ENCODE measurements at places on chromosomes 1 and 21. TPM values are rescaled to one million over a fixed set of nuclear protein-coding genes. Genes with fewer than 3 reads are reported as not detected.
A peak's percentile ranks its signal among the peaks of the same experiment; 100 is the strongest.

GRCh38 chr1:36115931-36116330 is 9.1 kb downstream of the COL8A2 start:
- peaks cover 41% of the 10 kb centered on the region for H3K4me1 ChIP-seq
- H3K27ac ChIP-seq: no peak overlapping the region
- no peaks in the 10 kb centered on the region for H3K36me3 ChIP-seq
- H3K27me3 ChIP-seq: peaks cover 4% of the 10 kb centered on the region
- no peak for DNase-seq
- no peak overlapping the region for H3K4me3 ChIP-seq

DNA sequence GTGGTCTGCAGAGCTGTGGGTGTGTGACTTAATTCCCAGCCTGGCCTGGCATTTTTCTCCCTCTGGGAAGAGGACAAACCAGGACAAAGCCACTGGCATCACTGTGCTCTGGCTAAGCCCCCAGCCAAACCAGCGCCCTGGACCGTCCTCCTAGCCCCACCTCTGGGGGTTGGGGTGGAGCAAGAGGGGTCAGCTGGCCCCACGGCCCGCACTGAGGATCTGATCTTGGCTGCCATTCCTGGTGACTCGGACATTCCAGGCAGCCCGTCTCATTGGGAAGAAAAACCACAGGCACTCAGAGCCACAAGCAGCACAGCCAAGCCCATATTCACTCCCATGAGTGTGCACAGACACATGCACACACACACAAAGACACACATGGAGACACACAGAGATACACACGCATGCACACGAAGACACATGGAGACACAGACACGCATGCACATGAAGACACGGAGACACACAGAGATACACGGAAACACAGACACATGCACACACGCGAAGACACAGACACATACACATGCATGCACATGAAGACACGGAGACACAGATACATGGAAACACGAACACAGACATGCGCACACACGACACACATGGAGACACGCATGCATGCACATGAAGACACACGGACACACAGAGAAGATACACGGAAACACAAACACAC is 2.3 kb upstream of the MXRA8 start:
- peak overlapping the region; percentile 88 for H3K27ac ChIP-seq
- H3K27me3 ChIP-seq: no peaks in the 10 kb centered on the region
- DNase-seq: peak; percentile 68
- H3K36me3 ChIP-seq: no peaks in the 10 kb centered on the region
- peaks cover 57% of the 10 kb centered on the region for H3K4me1 ChIP-seq

DNA sequence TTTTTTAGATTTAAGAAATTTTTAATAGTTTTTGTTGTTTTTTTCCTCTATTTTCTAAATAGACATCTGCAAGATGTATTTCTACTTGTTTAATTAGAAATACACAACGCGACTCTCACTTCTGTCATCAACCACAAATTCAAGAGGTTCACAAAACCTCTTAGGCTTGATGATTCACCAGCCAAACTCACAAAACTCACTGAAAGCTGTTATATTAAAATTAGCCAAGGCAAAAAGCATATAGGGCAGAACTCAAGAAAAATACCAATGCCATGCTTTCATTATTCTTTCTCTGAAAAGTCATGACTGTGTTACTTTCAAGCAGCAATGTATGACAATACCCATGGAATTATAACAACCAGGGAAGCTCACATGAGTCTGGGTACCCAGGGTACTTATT is 487.0 kb upstream of the RGS18 start:
- no peak for DNase-seq
- no peak overlapping the region for H3K27ac ChIP-seq
- H3K36me3 ChIP-seq: no peaks in the 10 kb centered on the region
- no peaks in the 10 kb centered on the region for H3K27me3 ChIP-seq
- no peaks in the 10 kb centered on the region for H3K4me1 ChIP-seq

DNA sequence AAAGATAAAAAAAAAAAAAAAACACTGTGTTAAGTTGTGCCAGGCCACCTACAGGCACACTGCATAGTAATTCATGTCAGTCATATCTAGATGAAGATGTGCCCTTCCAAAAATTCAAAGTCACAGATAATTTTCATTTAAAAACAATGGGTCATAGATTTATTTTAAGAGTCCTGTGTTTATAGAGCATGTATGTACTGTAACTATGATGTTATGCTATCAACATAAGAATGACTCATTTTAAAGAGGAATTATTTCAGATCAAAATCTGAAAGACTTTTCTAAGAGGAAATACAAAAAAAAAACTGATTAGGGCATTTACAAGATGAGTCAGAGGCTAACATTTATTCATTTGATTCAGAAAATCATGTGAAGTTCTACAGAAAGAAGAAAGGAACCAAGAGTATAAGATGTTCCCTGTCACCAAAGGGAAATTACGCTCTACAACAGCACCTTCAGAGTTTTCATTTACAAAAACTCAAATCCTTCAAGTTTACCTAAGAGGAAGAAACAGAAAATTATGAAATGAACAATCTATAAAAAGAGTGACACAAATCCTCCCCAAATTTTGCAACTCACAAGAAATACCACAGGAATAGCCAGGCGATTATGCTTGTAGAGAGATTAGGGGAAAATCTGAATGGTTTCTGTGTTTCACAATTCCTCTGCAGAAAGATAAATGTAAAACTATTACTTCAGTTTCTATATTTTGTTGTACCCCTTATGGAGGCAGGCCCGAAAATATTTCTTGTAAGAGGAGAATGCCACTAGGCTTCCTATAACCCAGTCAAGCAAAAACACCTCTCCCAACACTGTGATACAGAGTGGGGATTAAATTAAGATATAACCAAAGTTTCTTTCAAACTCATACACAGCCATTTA is 13.8 kb downstream of the TP53BP2 start:
- H3K27me3 ChIP-seq: no peaks in the 10 kb centered on the region
- peaks cover 24% of the 10 kb centered on the region for H3K4me1 ChIP-seq
- H3K36me3 ChIP-seq: no peaks in the 10 kb centered on the region
- no peak for DNase-seq
- no peak overlapping the region for H3K27ac ChIP-seq

Gene TAF12
- total RNA-seq: 24.2 TPM

DNA sequence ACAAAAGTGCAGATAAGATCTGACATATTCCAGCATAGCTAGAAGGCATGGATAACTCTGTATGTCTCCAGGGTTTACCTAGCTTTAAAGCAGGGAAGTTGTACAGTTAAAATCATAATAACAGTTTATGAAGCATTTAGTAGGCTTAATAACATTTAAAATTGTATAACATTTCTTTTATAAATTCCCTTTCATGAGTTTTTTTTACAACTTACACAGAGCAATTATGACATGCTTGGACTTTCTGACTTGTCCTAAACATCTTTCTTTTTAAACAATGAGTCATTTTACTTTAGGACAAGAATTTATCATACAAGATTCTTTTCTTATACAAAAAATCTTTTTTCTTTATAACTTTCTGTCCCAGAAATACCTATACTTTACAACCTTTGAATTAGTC is 408.5 kb upstream of the NEGR1 start:
- H3K4me3 ChIP-seq: no peak overlapping the region
- no peaks in the 10 kb centered on the region for H3K4me1 ChIP-seq
- H3K36me3 ChIP-seq: no peaks in the 10 kb centered on the region
- H3K27ac ChIP-seq: no peak overlapping the region

DNA sequence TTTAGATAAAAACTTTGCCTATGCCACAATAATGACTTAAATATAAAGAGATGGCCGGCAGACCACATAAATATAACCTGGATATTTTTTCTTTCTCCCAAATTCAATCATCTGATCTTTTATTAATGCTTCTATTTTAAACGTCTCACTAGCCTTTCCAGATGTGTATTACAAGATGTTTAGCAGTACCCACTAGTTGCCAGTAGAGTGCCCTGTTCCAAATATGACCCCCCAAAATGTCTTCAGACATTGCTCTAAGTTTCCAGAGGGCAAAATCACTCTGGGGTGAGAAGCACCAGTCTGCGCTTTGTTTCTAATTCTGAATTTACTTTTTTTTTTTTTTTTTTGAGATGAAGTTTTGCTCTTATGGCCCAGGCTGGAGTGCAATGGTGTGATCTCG is 268.1 kb downstream of the GRIK1 start:
- no peaks in the 10 kb centered on the region for H3K36me3 ChIP-seq
- H3K4me1 ChIP-seq: no peaks in the 10 kb centered on the region
- H3K27me3 ChIP-seq: no peaks in the 10 kb centered on the region

Gene TDRD5
- not detected for total RNA-seq

DNA sequence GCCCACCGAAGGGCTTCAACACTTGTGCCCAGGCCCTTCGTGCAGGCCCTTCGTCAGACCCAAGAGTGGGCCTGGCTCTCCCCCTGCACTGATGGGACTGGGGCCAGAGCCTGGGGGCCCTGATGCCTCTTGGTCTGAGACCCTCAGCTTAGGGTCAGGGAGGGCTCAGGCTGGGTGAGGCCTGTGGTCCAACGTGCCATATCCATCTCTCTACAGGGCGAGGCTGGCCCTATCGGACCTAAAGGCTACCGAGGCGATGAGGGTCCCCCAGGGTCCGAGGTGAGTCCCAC is 15.6 kb downstream of the COL6A1 start:
- H3K4me1 ChIP-seq: peaks cover 17% of the 10 kb centered on the region
- no peaks in the 10 kb centered on the region for H3K36me3 ChIP-seq
- no peak for DNase-seq
- H3K27ac ChIP-seq: no peak overlapping the region
- H3K4me3 ChIP-seq: no peak overlapping the region

DNA sequence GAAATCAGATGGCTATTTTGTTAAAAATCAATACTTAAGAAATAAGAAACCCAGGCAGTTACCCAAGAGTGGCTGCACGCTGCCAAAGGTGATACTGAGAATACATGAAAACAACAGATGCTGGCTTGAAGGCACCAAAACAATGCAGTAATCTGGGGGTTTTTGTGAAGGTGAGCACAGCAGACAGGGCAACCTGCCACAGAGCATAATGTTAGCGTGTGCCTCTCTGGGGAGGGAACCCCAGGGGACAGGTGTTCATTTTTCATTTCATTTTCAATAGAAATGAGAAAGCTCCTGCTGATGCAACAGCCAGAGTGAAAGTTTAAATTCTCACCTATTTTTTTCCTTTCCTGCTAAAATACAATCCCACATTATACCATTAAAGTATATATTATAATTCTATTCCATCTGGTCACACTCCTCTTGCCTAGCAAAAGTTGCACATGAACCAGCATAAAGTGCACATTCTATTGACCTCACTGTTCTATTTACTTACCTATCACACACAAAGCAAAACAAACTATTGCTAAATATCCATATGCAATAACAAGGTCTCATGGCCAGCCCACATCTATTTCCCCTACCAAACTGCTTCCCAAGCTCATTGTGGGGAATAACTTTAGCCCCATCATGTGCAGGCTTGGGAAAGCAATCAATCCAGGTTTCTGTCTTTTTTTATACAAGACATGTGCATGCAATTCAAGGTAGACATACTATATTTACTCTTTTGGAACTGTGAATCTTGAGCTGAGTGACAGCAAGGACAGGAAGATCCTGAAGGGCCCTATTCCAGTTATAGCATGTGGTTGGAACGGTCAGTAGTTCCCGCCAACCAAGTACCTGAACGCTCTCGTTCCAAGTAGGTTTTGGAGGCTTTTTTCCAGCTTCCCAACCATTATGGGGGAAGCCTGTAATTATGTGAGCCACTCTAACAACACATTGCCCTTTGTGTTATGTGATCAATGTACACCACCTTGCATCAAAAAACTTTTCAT is 173.6 kb downstream of the RERE start:
- DNase-seq: peak; percentile 82
- peaks cover 8% of the 10 kb centered on the region for H3K36me3 ChIP-seq
- H3K27ac ChIP-seq: peak overlapping the region; percentile 61
- H3K4me3 ChIP-seq: no peak overlapping the region
- H3K4me1 ChIP-seq: peaks cover 77% of the 10 kb centered on the region
- H3K27me3 ChIP-seq: no peaks in the 10 kb centered on the region

GRCh38 chr1:62045574-62045973 is 149.1 kb upstream of the L1TD1 start:
- no peaks in the 10 kb centered on the region for H3K27me3 ChIP-seq
- 0 out of 3 replicates have a peak, but pooled peaks cover 3% of the 10 kb centered on the region for H3K36me3 ChIP-seq
- peaks cover 12% of the 10 kb centered on the region for H3K4me1 ChIP-seq
- no peak overlapping the region for H3K4me3 ChIP-seq

DNA sequence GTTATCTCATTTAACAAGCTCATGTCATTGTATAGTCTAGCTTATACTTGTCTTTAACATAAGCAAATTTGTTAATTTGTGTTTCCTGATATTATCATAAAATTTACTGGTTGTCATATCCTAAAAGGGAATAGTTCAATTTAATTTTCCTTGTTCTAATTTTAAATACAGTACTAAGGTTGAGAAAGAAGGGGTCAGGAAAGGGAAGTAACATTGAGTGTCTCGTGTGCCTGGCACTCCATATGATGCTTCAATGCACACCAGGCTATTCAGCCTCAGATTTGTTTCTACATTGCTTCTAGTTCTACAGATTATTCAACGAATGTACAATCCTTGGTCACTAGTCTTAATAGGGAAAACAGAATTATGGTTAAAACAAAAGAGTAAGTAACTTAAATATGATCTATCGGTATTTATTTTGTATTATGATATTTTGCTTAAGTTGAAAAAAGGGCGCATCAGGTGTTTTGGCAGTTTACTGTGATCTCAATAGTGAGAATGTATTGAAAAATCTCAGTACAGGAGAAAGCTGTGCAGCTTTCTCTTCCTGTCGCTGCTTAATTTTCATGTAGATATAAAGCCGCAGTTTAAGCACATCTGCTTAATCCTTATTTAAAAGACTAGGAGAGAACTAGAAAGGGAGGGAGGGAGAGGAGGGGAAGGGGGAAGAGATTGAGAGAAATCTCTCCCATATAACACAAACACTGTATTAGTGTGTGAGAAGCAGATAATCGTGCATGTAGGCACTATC is 13.0 kb downstream of the PTPRC start:
- H3K4me1 ChIP-seq: no peaks in the 10 kb centered on the region
- H3K27ac ChIP-seq: no peak overlapping the region
- H3K4me3 ChIP-seq: no peak overlapping the region
- DNase-seq: no peak
- H3K27me3 ChIP-seq: no peaks in the 10 kb centered on the region

- no peak overlapping the region for H3K4me3 ChIP-seq
- H3K27me3 ChIP-seq: no peaks in the 10 kb centered on the region
- DNase-seq: no peak
- H3K4me1 ChIP-seq: 0 out of 2 replicates have a peak, but pooled peaks cover 2% of the 10 kb centered on the region
- peaks cover 1% of the 10 kb centered on the region for H3K36me3 ChIP-seq
- no peak overlapping the region for H3K27ac ChIP-seq
Observed at GRCh38 chr1:117110774-117111173, 10.8 kb downstream of the TRIM45 start.

DNA sequence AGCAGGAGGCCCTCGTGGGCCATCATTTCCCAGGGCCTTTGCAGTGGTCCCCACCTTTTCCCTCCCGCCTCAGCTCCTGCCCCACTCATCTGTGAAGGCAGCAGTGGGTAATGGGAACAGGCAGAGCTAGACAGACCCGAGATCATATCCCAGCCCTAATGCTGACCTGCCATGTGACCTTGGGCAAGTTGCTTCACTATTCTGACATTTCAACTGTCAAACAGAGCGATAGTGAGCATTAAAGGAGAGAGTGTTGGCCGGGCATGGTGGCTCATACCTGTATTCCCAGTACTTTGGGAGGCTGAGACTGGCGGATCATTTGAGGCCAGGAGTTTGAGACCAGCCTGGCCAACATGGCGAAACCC is 51.7 kb downstream of the RPS6KA1 start:
- H3K36me3 ChIP-seq: no peaks in the 10 kb centered on the region
- H3K4me3 ChIP-seq: no peak overlapping the region
- H3K4me1 ChIP-seq: no peaks in the 10 kb centered on the region
- no peaks in the 10 kb centered on the region for H3K27me3 ChIP-seq
- peak; percentile 16 for DNase-seq

- no peaks in the 10 kb centered on the region for H3K4me1 ChIP-seq
- DNase-seq: no peak
- H3K27ac ChIP-seq: no peak overlapping the region
- no peaks in the 10 kb centered on the region for H3K27me3 ChIP-seq
Observed at GRCh38 chr1:116942344-116942743, 32.6 kb downstream of the PTGFRN start.

Data from HepG2 (cell line).